Sigmoid colon (tissue), 7 donors: ENCODE measurements at places on chromosomes 6 and 20. TPM values are rescaled to one million over a fixed set of nuclear protein-coding genes. Genes with fewer than 3 reads are reported as not detected.

GRCh38 chr6:89682991-89683390 lies 44.4 kb upstream of the LYRM2 start:
- DNase-seq: no peak

DNA sequence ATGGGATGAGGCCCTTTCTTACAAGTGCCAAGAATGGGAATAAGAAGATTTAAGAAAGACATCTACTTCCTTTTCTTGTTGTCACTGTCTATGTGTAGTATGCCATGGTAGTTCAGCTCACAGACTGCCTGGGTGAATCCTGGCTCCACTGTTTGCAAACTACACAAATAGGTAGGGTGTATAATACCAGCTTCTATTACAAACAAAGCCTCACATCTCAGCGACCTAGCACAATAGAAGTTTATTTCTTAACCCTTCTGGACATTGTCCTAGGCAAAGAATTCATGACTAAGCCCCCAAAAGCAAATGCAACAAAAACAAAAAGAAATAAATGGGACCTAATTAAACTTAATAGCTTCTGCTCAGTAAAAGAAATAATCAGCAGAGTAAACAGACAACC lies 74.5 kb downstream of the LINC00237 start:
- DNase-seq: no peak

DNA sequence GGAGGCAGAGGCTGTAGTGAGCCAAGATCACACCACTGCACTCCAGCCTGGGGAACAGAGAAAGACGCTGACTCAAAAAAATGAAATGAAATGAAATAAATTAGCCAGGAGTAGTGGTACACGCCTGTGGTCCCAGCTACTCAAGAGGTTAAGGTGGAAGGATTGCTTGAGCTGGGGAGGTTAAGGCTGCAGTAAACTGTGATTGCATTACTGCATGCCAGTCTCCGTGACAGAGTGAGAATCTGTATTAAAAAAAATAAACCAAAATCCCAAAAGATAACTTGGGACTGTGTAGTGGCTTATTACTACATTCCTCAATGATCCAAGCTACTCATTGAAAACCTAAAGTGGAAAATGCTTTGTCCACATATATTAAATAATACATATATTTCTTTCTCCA lies 87.0 kb downstream of the SGK1 start:
- no peak for DNase-seq

The GATA5 gene
- not detected for total RNA-seq

The PLCB4 gene
- 14.3 TPM for total RNA-seq

The PSMB9 gene
- total RNA-seq: 23.2 TPM
